ENCODE measurements at places on chromosomes 3 and 15.

- no peak for DNase-seq
Measured at GRCh38 chr15:63045465-63045840, 2.9 kb downstream of the TPM1 start.

GRCh38 chr3:16932877-16933276, 48.1 kb downstream of the PLCL2 start:
- no peak for DNase-seq

DNA sequence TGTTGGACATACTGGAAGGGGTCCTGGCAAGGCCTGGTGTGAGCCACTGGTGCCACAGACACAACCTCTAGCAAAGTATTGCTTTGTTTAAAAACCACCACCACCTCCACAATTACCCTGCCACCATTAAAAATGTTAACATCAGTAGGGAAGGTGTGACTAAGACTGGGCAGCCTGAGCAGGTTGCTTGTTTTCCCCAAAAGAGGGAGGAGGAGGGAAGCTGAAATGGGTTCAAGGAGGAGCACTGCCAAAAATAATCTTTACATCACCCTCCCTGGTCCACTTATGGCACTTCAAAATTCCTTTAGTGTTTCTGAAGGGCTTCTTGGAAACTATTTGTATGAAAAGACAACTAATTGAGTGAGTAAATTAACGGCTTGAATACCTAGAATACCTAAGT, 99.8 kb upstream of the FGF7 start:
- peak; percentile 39 for DNase-seq

GRCh38 chr3:49856181-49857005, at the start of gene TRAIP:
Gene TRAIP (minus strand): TSS chr3:49856564. CDS start chr3:49856453, 111 bp downstream.
- DNase-seq, result peak; percentile 92

DNA sequence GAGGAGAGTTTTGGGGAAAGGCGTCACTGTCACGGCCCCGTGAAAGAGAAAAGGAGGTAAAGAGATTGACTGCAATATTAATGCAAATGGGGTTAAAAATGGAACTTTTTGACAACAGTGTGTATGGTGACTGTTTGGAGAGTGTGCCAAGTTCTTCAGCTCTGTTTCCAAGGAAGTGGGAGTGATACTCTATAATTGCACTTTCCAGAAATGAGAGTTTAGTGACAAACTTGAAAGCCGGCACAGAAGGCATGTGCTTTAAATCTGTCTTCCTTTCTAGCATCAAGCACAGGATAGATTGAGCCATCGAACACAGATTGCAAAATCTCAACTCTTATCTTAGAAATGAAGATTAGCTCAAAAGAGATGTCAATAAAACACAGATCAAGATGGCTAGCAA, 51.9 kb upstream of the SNRPA1 start:
- DNase-seq, result no peak

GRCh38 chr15:96135166-96136093, 195.1 kb upstream of the NR2F2 start:
- no peak for DNase-seq

- DNase-seq, result no peak
Measured at GRCh38 chr15:86267892-86268291, 188.2 kb downstream of the AGBL1 start.

DNA sequence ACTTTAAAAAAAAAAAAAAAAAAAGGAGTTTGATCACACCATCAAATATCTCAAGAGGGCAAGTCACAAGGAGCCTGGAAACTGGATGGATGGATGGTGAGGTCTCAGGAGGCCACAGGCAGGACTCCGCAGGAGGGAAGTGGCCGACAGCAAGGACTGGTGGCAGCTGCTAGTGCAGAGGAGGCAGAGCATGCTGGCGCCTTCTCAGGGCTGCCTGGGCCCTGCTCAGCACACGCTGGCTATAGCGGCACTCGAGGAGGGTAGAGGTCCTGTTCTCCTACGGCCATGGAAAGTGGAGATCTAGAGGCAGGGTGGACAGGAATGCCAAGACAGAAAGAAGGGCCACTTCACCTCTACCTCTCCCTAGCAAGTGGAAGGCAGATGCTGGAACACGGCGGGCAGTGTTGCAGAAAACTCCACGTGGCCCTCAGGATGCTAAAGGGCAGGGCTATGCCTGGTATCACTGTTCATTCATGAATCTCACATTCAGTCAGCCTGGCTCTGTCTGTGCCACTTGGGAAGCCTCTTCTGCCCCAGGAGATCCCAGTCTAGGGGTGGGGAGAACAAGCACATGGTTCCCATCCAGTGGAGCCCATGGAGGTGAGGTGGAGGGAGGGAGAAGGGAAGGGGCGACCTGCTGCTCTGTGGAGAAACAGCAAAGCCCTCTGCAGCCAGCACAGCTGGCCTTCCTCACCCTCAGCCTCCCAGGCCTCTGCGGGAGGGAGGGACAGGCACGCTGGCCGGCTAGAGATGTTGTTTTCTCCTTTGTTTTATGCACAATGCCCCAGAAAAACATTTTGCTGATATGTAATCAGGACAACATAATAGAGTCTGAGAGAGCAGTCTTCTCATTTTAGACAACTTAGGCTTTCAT, 71.0 kb downstream of the OXNAD1 start:
- DNase-seq, result no peak

DNA sequence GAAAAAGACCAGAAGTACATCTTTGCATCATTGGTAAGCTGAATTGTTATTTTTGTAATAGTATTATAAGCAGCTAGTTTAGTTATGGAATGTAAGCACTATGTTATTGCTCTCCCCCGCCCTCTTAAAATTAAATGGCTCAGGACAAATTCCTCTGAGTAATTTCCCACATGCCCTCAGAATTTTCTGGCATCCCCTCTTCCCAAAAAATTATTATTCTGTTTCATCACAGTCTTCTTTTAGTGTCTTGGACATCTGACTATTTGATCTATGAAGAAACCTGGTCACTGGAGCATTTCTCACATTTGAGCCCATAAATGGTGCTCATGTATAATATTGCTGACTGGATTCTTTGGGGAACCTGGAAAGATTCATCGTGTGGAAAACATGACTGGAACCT, 68.3 kb downstream of the KLHL25 start:
- peak; percentile 52 for DNase-seq

- no peak for DNase-seq
Measured at GRCh38 chr3:77524463-77524862, 484.6 kb downstream of the ROBO2 start.

GRCh38 chr15:91055548-91056331, 33.3 kb upstream of the VPS33B start:
- DNase-seq, result peak; percentile 54

DNA sequence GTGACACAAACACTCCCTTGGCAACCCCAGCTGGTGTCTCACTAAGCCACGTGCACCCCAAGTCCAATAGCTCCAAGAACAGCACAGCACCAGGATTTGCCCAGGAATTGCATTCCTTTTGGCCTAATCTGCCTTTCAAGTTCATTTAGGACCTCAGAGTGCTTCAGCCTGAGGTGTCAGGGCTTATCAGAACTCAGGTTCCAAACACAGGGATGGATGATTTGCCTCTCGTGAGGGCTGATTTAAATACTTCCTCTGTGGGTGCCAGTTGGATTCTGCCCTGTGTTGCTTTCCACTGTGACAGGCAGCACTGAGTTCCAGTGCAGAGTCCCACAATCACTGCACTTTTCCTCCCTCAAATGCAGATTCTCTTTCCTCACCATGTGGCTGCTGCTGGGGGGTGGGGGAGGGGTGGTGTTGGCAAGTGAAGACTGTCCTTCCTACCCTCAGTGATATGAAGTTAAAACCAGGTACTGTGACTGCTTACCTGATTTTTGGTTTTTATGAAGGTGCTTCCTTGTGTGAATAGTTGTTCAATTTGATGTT, 204.3 kb upstream of the STAC start:
- DNase-seq, result no peak

DNA sequence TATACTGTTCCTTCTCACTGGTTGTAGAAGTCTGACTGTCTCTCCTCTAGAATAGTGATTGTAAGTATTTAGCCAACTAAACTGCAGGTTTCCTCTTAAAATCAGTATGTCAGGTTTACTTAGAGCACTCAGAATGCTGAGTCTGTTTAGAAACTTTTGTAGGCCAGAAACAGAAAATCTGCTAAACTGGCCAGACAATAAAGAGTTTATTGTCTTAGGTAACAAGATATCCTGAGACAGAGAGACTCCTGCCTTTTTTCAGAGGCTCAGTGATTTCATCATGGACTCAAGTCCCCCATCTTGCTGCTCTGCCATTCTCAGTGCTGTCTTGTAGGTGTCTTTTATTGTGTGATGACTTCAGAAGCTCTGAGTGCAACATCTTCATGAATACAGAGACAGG, 279.0 kb downstream of the MFSD1 start:
- DNase-seq, result no peak

DNA sequence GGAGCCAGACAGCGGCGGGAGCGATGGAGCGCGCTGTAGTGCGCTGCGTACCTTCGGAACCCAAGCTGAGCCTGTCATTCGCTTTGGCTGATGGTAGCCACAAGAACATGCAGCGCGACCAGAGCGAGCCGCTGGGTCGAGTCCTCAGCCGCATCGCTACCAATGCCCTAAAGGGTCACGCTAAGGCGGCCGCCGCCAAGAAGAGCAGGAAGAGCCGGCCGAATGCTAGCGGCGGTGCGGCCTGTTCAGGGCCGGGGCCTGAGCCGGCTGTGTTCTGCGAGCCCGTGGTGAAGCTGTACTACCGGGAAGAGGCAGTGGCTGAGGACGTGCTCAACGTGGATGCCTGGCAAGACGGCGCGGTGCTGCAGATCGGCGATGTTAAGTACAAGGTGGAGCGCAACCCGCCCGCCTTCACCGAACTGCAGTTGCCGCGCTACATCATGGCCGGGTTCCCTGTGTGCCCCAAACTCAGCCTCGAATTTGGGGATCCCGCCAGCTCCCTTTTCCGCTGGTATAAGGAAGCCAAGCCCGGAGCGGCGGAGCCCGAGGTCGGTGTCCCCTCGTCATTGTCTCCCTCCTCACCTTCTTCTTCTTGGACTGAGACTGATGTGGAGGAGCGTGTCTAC, 498 bp downstream of the PDE12 start:
- DNase-seq, result peak; percentile 10

DNA sequence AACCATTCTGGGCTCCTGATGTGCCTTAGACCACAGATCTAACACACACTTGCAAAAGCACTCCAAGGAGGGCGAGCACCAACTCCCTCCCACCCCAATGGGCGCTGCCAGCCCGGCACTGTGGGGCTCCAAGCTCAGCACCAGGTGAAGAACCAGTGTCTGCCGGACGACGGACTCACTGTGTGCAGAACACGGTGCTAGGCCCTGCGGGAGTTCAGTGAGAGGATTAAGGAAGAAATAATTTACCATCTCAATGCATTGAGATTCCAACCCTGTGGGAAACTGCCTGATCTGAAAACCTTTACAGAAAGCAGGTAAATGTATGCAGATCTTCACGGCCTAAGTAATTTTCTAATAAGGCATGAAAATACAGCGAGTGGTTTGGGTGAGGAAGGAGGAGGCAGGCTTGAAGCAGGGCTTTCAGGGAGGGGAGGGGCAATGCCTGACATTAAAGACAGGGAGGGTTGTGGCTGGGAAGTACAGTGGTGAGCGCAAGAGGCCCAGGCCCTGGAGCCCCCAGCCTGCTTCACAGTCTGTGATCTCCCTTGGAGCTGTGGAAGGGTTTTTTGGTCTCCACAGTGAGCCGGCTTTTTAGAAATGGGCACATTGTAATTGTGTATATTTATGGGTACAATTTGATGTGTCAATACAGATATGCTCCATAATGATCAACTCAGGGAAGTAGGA, 35.6 kb upstream of the CHRNB4 start:
- no peak for DNase-seq

GRCh38 chr3:43732747-43733425, 42.1 kb downstream of the ABHD5 start:
- no peak for DNase-seq

GRCh38 chr3:53552730-53553129, 58.3 kb downstream of the CACNA1D start:
- DNase-seq, result no peak

GRCh38 chr3:185727873-185728272, 97.0 kb downstream of the IGF2BP2 start:
- no peak for DNase-seq

- no peak for DNase-seq
Measured at GRCh38 chr3:120683671-120684301, 1.7 kb upstream of the HGD start.

DNA sequence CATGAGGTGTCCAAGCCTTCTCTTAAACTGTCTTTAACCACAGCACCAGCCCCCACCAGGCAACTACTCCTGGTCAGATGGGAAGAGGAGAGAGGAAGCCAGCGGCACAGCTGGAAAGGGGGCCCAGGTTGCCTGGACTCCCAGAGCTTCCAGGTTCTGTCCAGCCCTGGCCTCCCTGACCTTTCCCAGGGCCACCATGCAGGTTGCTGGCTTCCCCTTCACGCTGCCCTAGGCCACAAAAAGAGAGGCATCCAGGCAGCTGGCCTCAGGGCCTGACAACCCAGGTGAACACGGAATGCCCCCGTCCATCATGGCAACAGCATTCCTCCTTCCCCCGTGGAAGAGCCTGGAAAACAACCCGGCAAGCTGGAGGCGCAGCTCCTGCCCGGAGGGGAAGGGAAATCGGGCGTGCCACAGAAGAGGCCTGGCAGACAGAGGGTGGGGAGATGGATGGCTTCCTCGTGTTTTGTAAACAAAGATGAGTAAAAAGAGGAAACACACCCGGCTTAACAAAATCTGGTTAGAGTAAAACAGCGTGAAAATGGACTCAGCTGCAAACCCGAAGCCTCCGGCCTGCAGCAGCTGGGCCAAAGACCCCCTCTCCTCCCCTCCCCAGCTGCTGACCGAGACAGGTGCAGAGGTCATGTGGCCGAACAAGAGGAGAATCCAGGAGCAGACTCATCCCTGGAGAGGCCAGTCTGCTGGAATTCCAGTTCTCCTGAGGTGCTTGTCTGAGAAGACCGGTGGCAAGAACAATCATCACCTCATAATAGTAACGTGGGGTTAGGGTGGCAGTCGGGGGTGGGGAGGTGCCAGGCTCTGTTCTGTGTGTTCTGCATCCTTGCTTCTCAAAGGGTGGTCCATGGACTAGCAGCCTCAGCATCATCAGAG, 15.5 kb downstream of the BMF start:
- DNase-seq, result no peak

- no peak for DNase-seq
Measured at GRCh38 chr3:40976241-40976640, 223.1 kb upstream of the CTNNB1 start.

GRCh38 chr3:43742920-43743319, 52.2 kb downstream of the ABHD5 start:
- peak; percentile 32 for DNase-seq

DNA sequence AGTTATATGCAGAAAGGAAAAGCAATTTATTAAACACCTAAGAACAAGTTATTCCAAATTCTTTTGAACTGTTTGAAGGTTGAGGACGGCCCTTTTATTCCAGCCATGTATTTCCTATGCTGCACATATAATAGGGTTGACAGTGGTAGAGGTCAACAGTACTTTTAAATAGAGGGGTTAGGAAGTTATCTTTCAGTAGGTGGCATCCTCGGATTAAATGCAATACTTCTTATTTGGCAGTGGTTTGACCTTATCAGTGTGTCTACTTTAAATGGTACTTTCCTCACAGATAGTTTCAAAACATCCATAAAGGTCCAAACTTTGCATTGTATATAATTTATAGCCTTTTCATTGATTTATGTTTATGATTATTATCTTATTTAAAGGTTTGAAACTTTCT, 558.7 kb downstream of the TUSC7 start:
- DNase-seq, result no peak
